ENCODE measurements at places on chromosomes 5 and 9.

GRCh38 chr9:130287736-130288135, 22.2 kb downstream of the HMCN2 start:
- DNase-seq, result no peak

GRCh38 chr5:28958581-28958980, 1920.2 kb upstream of the CDH9 start:
- DNase-seq, result no peak

GRCh38 chr9:95468791-95469190, 48.0 kb downstream of the PTCH1 start:
- DNase-seq, result no peak

GRCh38 chr9:35844628-35845270, 15.7 kb downstream of the TMEM8B start:
- no peak for DNase-seq

Data from stimulated activated CD4-positive, alpha-beta T cell treated with anti-CD3 and anti-CD28 coated beads, Interleukin-15, amount 100 ng/mL, for 24 hours (primary cell).